ENCODE measurements at places on chromosomes 2 and 18. TPM values are rescaled to one million over a fixed set of nuclear protein-coding genes. Genes with fewer than 3 reads are reported as not detected.

DNA sequence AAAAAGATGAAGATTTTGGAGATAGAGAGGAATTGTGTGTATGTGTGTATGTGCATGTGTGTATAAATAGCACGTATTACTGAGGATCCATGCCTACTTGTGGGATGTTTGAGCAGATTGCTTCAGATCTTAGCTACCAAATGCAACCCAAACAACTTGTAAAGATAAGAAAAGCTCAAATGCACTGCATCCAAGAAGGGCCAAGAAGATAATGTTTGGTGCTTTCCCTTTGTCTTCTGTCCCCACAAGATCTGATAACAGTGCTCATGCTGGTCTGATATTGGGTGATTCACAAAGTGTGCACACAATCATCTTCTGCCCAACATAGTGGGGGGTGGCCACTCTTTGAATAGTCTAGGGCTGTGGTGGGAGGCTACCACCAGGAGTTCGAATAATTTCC, 284.8 kb upstream of the CYRIA start:
- DNase-seq, result no peak

GRCh38 chr2:108911807-108912628, 77.0 kb downstream of the EDAR start:
- no peak for DNase-seq

DNA sequence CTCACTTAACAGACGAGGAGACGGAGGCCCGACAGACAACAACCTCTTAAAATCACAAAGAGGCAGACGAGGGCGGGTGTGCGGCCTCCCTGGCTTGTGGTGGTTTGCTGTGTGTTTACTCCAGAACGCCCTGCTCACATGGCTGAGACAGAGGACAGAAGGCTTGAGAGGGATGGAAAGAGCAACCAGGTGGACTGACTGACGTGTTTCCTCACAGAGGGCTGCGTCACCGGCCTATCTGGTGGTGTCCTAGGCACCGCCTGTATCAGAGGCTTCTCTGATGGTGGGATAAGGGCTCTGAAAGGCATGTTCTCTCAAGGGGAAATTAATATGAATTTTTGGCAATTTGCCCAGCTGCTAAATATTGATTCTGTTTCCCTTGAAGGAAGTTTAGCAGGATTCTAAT, 47.0 kb upstream of the RALBP1 start:
- DNase-seq, result no peak

- DNase-seq, result no peak
Observed at GRCh38 chr2:132037527-132038178, 124.1 kb downstream of the ANKRD30BL start.

DNA sequence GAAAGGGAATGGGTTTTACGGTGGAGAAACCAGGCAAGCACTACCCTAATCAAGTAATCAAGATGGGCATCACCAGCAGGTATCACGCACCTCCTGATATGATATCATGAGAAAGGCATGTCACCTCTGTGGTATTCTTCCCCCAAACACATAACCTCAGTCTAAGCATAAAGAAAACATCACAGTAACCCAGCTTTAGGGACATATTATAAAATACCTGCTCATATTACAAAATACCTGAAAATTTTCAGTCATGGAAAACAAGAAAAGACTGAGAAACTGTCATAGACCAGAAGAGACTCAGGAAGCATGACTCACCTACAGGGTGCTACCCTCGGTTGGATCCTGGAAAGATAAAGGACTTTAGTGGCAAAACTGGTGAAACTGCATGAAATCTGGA, 30.5 kb downstream of the GCKR start:
- no peak for DNase-seq

Gene GAREM2
- 9.8 TPM for polyA plus RNA-seq

Gene RESP18
- polyA plus RNA-seq, result not detected

DNA sequence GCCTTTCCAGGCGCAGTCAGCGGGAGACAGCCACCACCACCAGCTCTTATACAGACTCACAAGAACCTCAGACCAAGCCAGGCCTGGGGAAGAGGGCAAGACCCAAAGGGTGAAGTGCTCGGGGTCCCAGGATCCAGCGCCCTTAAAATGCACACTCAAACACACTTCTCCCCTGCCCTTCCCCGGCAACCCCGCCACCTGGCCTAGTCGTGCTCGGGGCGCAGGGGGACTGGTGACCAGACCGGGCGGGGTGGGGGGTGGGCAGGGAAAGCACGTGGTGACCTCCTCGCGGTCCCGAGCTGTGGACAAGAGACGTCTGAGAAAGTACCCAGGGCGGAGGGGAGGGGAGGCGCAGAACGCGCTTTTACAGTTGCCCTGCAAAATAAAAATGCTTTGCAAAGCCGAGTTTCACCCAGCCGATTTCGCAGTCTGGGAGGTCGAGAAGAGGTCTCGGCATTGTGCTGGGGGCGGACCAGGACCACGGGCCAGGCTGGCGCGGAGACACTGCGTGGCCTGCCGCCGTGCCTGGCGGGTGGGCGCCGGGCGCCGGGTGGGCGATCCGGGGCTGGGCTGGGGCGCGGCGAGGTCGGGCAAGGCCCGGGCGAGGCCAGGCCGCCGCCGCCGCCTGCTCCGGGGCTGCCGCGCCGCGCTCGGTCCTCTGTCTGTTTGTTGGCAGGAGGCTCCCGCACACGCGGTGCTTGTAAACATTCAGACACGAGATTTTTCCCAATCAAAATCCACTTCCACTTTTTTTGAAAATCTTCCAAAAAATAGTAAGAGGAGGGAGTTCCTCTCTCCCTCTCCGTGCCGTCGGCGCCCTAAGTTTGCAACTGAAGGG, 2.0 kb downstream of the BCL11A start:
- peak; percentile 88 for DNase-seq

DNA sequence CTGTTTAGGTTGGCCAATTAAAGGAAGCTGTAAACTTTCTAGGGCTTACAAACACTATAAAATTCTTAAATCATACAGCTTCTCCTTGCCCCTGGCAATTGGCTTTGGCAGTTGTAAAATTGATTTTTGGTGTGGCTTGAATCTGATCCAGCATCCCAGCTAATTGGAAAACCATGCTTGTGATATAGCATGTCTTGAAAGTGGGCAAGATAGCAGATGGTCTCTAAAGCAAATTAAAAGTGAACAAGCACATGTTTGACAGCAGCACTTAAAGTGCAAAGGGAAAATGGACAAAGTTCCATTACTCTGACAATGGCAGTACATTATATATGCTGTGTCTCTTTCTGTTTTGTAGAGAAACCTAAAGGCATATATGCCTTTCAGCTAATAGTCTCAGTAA, 302.9 kb upstream of the NXPH2 start:
- DNase-seq, result no peak

Gene LYG2
- 0.20 TPM for polyA plus RNA-seq

DNA sequence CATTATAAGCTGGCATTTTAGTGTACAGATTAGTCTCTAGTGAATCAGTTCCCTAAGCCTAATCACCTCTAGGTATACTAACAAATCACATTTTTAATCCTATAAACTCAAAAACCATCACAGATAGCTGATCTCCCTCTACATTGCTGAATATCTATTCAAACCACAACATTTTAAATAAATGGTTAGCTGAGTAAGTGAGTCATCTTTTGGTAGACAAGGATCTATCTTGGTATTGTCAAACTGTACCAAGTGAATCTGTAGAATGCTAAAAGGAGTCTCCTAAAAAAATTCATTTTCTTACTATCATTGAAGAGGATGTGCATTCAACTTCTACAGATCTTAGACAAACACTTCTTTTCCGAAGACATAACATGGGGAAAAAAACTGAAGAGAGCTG, 40.7 kb downstream of the INO80D start:
- no peak for DNase-seq

Gene ITGA4
- 23.8 TPM for polyA plus RNA-seq

Gene RAD51AP2
- polyA plus RNA-seq, result 0.73 TPM

Gene SEMA4F
- polyA plus RNA-seq, result 6.6 TPM

- no peak for DNase-seq
Observed at GRCh38 chr2:222239091-222239490, 59.7 kb downstream of the PAX3 start.

DNA sequence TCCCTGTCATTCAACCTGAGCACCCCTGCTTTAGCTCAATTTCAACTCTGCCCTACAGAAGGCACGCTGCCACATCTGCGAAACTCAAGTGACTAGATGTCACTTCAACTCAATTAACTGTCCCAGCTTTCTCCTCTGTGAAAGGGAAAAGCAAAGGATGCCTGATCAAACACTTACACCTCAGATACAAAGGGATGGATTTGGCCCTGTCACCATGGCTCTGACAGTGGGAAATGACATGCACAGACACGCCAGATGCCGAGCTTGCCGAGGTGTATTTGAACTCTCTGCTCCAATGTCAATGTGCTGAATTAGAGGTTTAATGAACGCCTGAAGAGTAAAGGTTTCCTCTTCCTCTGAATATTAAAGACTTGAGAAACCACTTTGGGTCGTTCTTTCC, 481.1 kb downstream of the CBLN2 start:
- no peak for DNase-seq

- no peak for DNase-seq
Observed at GRCh38 chr2:197677483-197677882, 2.1 kb upstream of the RFTN2 start.

DNA sequence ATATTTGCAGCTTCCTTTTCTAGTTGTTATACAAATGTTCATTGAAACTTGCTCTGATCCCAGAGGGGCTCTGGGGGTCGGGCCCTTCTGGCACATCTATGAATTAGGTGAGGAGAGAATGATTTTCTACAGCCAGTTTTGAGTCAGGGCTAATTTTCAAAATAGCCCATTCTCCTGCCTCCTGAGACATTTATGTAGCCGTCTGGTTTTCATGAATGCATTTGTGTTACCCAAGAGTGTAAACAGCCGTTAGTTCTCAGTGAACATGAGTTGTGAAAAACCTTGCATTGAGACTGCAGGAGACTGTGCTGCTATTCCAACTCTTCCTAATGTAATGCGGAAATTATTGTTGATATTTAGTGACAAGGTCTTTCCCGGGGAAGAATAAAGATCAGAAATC, 122.5 kb downstream of the ICOS start:
- no peak for DNase-seq

DNA sequence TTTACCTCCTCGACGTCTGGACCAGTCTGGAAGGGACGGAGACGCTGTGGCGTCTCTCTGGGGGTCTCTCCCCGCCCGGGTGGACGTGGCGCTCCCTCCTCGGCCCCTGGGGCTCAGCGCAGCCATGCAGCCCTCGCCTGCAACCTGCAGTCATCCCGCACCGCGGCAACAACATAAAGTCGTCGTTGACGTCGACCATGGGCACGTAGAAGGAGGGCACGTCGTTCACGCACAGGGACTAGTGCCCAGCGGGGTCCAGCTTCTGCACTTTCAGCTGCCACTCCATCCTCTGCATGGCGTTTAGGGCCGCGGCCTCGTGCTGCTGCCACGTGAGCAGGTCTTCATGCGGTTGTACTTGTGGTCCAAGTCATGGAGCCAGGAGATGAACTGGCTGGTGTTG, 889.6 kb upstream of the LRRTM1 start:
- no peak for DNase-seq

DNA sequence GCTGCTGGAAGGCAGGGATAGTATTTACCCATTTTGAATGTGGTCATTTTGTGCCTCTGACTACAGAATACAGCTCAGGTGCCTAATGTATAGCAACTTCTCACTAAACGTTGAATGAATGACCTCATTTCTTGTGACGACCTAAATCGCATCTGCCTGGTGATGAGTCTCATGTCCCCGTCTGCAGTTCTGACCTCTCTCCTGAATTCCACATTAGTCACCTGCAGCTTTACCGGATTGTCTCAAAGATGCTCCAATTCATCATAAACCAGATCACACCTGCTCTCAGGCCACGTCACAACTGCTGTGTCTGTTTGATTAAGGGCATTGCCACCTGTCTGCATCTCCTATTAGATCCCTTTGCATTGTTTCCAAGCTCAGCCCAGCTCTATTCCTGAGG, 133.6 kb upstream of the MYT1L start:
- DNase-seq, result no peak

All from left lung (tissue), 14 donors.